ENCODE measurements at places on chromosomes 2 and 18. TPM values are rescaled to one million over a fixed set of nuclear protein-coding genes. Genes with fewer than 3 reads are reported as not detected.

Gene VRK2
- 22.8 TPM for total RNA-seq

Gene RUFY4
- total RNA-seq, result 4.9 TPM

Gene CPS1
- total RNA-seq, result 1.1 TPM

Gene ATOH8
- total RNA-seq, result not detected

Gene DUSP2
- 47.7 TPM for total RNA-seq

DNA sequence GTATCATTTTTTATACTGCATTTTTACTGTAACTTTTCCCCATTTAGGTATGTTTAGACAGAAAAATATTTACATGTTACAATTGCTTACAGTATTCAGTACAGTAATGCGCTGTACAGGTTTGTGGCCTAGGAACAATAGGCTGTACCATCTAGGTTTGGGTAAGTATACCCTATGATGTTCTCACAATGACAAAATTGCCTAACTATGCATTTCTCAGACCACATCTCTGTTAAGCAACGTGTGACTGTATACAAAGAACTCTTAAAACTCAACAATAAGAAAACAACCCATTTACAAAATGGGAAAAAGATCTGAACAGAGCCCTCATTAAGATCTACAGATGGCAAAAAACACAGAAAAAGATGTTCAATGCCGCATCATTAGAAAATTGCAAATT lies 29.4 kb downstream of the FAM210A start:
- no peak overlapping the region for H3K4me3 ChIP-seq
- peaks cover 2% of the 10 kb centered on the region for H3K4me1 ChIP-seq
- no peak for DNase-seq
- peaks cover 60% of the 10 kb centered on the region for H3K36me3 ChIP-seq
- H3K27ac ChIP-seq, result no peak overlapping the region

GRCh38 chr2:214393796-214394195 lies 17.1 kb upstream of the VWC2L start:
- no peak overlapping the region for H3K4me3 ChIP-seq
- no peaks in the 10 kb centered on the region for H3K4me1 ChIP-seq
- no peak for DNase-seq
- H3K27ac ChIP-seq, result no peak overlapping the region

DNA sequence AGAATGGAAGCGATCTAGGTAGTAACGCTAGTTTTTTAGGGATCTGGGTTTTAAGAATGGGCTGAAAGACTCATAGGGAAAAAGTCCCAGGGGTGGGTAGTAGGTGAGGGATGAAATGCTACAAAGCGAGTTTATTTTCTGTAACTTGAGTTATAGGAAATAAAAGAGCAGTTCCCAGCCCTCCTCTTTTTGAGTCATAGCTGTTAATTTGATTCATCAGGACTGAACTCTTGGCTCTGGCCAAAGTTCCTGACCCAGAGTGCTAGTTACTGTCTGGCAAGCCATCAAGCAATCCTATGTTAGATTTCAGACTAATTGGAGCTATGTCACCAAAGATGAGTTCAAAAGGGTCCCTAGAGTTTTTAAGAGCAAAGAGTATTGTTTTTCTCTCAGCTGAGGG lies 17.4 kb upstream of the NOSTRIN start:
- H3K27ac ChIP-seq, result no peak overlapping the region
- no peaks in the 10 kb centered on the region for H3K4me1 ChIP-seq
- DNase-seq, result no peak
- H3K27me3 ChIP-seq, result peaks cover 2% of the 10 kb centered on the region

GRCh38 chr2:133791191-133791590 lies 222.9 kb upstream of the NCKAP5 start:
- no peak overlapping the region for H3K27ac ChIP-seq
- H3K36me3 ChIP-seq, result no peaks in the 10 kb centered on the region
- no peaks in the 10 kb centered on the region for H3K27me3 ChIP-seq

DNA sequence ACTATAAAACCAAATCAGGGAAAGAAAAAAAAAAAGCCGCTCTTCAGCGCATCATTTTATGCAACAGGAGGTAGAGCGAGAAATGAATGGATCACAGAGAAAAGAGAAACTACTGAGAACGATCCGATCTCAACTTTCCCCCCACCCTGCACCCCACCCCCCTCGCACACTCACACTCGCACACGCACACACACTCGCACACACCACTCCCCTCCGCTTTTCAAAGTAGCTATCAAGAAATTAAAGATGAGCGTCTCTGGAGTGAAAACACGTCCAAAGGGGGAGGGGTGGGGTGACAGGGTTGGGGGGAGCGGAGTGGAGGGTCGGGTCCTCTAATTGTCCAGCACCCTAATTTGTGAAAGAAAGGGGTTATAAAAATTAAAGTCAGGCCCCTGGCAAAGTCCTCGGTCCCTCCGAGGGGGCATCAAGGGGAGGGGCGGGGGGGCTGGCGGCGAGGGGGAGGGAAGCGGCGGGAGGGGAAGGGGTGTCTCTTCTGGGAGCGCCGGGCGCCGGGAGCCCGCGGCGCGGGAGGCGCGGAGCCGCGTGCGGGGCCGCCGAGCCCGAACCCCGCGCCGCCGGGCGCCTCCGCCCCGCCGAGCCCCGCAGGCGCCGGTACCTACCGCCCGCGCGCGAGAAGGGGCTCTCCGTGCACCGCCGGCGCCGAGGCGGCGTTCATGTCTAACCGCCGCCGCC lies 428 bp downstream of the TCF4 start:
- H3K4me1 ChIP-seq, result peaks cover 13% of the 10 kb centered on the region
- DNase-seq, result no peak
- H3K4me3 ChIP-seq, result peak overlapping the region; percentile 90
- no peaks in the 10 kb centered on the region for H3K36me3 ChIP-seq

GRCh38 chr2:115807276-115807675 lies 1364.8 kb downstream of the DPP10 start:
- no peak overlapping the region for H3K4me3 ChIP-seq
- H3K36me3 ChIP-seq, result no peaks in the 10 kb centered on the region
- no peaks in the 10 kb centered on the region for H3K27me3 ChIP-seq
- no peak overlapping the region for H3K27ac ChIP-seq

DNA sequence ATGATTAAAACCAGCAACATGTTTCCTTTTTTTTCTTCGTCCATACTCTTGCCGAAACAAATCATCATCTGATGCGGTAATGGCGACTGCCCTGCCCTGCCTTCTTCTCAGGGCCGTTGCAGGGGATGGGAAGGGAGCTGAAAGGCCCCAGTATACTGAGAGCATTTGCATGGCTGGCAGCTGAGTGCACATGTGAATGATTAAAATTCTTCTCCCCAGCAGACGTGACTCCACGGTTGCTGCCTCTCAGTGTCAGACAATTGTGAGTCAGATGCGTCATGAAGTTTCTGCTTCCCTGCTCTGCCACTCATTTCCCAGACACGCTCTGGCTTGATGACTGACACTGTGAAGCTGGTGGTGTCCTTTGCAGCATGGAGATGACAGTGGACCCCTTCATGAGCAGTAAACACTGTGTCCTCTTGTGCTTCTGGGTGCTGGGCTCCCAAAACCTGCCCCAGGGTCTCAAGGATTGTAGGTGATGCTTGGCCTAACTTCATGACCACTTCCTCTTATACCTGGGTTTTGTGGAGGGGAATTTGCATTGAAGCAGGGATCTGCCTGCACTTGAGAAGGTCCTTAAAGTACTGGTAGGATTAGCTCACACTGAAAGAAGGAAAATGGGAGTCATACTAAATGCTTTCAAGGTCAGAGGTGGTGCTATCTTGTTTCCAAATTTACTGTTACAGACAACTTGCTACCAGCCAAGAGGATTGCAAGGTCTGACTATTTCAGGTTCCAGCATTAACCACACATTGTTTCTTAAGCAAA lies 222.5 kb upstream of the COPS8 start:
- no peak overlapping the region for H3K4me3 ChIP-seq
- DNase-seq, result no peak
- H3K27ac ChIP-seq, result no peak overlapping the region
- no peaks in the 10 kb centered on the region for H3K27me3 ChIP-seq
- no peaks in the 10 kb centered on the region for H3K4me1 ChIP-seq

GRCh38 chr18:48193521-48194492 lies 215.4 kb downstream of the ZBTB7C start:
- H3K27me3 ChIP-seq, result peaks cover 12% of the 10 kb centered on the region
- H3K27ac ChIP-seq, result no peak overlapping the region
- H3K4me1 ChIP-seq, result no peaks in the 10 kb centered on the region
- no peak for DNase-seq
- H3K36me3 ChIP-seq, result no peaks in the 10 kb centered on the region
- H3K4me3 ChIP-seq, result no peak overlapping the region

GRCh38 chr2:217520356-217521010 lies 482.3 kb downstream of the TNS1 start:
- peaks cover 5% of the 10 kb centered on the region for H3K4me1 ChIP-seq
- no peak for DNase-seq
- no peak overlapping the region for H3K4me3 ChIP-seq
- H3K27ac ChIP-seq, result no peak overlapping the region
- no peaks in the 10 kb centered on the region for H3K27me3 ChIP-seq

GRCh38 chr2:40257340-40258134 lies 194.4 kb downstream of the SLC8A1 start:
- no peak overlapping the region for H3K27ac ChIP-seq
- no peaks in the 10 kb centered on the region for H3K36me3 ChIP-seq
- no peak overlapping the region for H3K4me3 ChIP-seq
- DNase-seq, result no peak
- no peaks in the 10 kb centered on the region for H3K27me3 ChIP-seq

GRCh38 chr18:44541781-44542180 lies 138.9 kb upstream of the SETBP1 start:
- no peaks in the 10 kb centered on the region for H3K4me1 ChIP-seq
- no peak for DNase-seq
- H3K4me3 ChIP-seq, result no peak overlapping the region
- H3K27ac ChIP-seq, result no peak overlapping the region
- H3K36me3 ChIP-seq, result no peaks in the 10 kb centered on the region

DNA sequence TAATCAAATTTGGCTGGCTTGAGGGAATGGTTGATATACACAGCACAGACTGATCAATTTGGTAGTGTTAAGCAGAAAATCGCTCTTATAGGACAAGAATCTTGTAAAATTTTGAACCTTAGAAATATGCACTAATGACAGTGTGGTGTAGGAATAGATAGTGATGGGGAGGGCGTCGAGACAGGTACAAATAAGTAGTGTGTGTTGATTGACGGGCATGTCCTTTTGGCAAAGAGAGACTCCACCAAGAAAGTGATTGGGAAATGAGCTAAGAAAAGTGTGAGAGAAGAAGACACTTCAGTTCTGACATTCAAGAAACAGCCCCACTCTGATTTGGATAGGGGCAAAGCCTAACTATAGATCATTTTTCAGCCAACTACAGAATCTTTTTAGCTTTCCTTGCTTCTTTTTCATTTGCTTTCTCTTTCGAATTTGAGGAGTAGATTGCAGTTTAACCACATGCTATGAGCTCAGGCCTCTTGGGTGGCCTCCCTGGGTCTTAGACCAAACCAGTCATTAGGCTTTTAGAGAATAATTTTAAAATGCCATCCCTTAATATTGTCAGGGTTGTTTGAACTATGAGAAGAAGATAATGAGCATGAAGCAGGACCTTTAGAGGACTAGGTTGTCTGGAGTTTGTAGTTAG lies 127.1 kb downstream of the CERS6 start:
- H3K27me3 ChIP-seq, result no peaks in the 10 kb centered on the region
- H3K27ac ChIP-seq, result peak overlapping the region; percentile 85
- DNase-seq, result no peak
- H3K4me3 ChIP-seq, result peak overlapping the region; percentile 73
- H3K4me1 ChIP-seq, result peaks cover 34% of the 10 kb centered on the region

DNA sequence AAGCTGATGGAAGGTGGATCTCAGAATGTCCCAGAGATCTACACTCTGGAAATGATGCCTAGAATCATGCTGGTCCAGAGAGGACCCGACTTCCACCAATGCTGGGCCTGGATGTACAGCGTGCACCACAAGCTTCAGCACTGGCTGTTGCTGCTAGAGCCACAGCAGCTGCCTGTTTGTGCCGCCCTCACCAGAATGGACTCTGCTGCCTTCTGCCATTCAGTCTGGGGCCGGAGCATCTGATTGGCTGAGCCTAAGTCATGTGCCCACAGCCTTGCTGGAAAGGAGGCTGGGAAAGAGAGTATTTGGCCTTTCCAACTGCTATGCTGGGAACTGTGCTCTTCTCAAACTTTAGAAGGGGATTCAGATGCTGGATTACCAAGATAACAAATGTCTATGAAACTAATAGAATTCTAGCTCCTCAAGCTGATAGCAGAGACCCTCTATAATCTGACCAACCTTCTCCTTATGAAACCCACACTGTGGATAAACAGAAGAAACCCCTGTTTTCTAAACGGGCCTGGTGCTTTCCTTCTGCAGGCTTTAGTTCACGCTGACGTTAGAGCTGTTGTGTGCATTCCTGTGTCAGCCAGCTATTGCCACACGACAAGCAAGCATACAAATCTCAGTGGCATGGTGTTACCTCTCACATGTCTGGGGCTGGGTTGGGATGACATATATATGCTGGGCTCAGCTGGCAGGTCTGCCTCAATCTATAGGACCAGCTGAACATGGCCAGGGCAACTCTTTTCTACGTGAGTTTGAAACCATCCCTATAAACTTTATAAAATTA lies 4.1 kb upstream of the LOXHD1 start:
- H3K27me3 ChIP-seq, result peaks cover 16% of the 10 kb centered on the region
- no peak overlapping the region for H3K4me3 ChIP-seq

GRCh38 chr2:101509499-101510284 lies 34.8 kb upstream of the RFX8 start:
- H3K4me3 ChIP-seq, result no peak overlapping the region
- peaks cover 12% of the 10 kb centered on the region for H3K27me3 ChIP-seq
- DNase-seq, result no peak
- peaks cover 3% of the 10 kb centered on the region for H3K4me1 ChIP-seq
- H3K27ac ChIP-seq, result no peak overlapping the region
- peaks cover 6% of the 10 kb centered on the region for H3K36me3 ChIP-seq

GRCh38 chr2:54103454-54104314 lies 11.7 kb upstream of the ACYP2 start:
- H3K4me1 ChIP-seq, result peaks cover 8% of the 10 kb centered on the region
- H3K27me3 ChIP-seq, result no peaks in the 10 kb centered on the region
- no peak overlapping the region for H3K4me3 ChIP-seq
- no peaks in the 10 kb centered on the region for H3K36me3 ChIP-seq
- DNase-seq, result no peak

DNA sequence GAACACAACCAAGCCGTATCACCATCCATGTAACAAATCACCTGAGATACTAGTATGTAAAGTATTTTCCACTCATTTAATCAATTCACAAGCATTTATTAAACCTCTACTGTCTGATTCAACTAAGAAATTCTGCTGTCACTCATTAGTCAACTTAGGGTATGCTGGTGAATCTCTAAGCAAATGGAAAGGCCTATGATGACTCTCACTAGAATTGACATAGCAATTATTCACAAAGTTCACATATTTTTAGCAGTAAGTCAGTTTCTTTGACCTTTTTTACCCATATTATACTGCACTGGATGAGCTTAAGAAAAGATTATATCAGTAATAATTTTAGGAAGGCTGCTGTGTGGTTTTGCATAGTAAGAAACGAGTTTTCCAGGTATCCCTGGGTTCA lies 130.1 kb downstream of the SLC8A1 start:
- H3K27me3 ChIP-seq, result no peaks in the 10 kb centered on the region
- H3K4me1 ChIP-seq, result no peaks in the 10 kb centered on the region
- no peak for DNase-seq
- H3K36me3 ChIP-seq, result no peaks in the 10 kb centered on the region
- H3K4me3 ChIP-seq, result no peak overlapping the region

DNA sequence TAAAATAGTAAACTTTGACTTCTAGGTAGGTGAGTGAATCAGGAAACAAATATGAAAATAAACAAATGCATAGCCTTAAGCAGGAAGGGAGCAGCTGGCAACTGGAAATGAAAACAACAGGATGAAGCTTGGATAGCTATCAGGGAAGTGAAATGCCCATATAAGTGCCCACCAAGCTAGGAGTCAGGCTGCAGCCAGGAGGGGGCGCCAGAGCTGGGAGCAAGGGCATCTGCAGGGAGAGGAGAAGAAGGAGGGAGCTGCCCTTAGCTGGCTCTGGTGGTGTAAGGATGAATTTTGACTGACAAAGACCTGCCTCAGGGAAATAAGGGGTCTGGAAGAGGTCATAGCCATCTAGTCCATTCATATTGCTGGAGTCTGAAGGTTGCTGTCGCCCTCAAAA lies 298.3 kb downstream of the TDRD15 start:
- peak; percentile 32 for DNase-seq
- no peaks in the 10 kb centered on the region for H3K4me1 ChIP-seq
- no peaks in the 10 kb centered on the region for H3K36me3 ChIP-seq
- H3K27me3 ChIP-seq, result no peaks in the 10 kb centered on the region

All from activated naive CD8-positive, alpha-beta T cell treated with anti-CD3 and anti-CD28 coated beads, Interleukin-2, amount 10 ng/mL, durations not matched to agents 7 days and 5 days (primary cell).